ENCODE measurements at places on chromosomes 4 and X. TPM values are rescaled to one million over a fixed set of nuclear protein-coding genes. Genes with fewer than 3 reads are reported as not detected.
A peak's percentile ranks its signal among the peaks of the same experiment; 100 is the strongest.

Gene DIAPH2
- 8.1 TPM for total RNA-seq

GRCh38 chrX:150762258-150763165 is 69.3 kb downstream of the MTMR1 start:
- H3K36me3 ChIP-seq, result no peaks in the 10 kb centered on the region
- no peak for DNase-seq
- no peaks in the 10 kb centered on the region for H3K27me3 ChIP-seq
- H3K4me1 ChIP-seq, result no peaks in the 10 kb centered on the region
- no peak overlapping the region for H3K27ac ChIP-seq

Gene ADH6
- not detected for total RNA-seq

GRCh38 chr4:6548201-6548881 is 26.6 kb upstream of the MAN2B2 start:
- peaks cover 19% of the 10 kb centered on the region for H3K27me3 ChIP-seq
- DNase-seq, result no peak
- H3K4me3 ChIP-seq, result no peak overlapping the region
- peaks cover 3% of the 10 kb centered on the region for H3K36me3 ChIP-seq

GRCh38 chrX:47080215-47080914 is 2.1 kb downstream of the RGN start:
- H3K4me3 ChIP-seq, result no peak overlapping the region
- H3K27me3 ChIP-seq, result no peaks in the 10 kb centered on the region
- DNase-seq, result no peak
- no peaks in the 10 kb centered on the region for H3K36me3 ChIP-seq
- no peaks in the 10 kb centered on the region for H3K4me1 ChIP-seq

DNA sequence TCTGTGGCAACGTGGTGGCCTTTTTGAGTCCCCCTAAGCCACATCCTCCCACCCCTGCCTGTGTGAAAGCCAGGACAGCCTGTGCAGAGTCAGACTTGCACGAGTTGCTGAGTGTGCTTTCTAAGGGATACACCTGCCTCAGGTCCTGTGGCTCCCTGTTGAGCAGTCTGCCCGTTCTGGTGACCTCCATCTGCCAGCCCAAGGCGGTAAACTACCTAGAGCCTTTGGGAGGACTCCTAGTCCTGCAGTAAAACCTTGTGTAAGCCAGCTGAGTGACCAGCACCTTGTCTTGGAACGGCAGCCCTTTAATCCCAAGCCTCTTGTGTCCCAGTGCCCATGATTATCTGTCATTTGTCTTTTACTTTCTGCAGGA is 69.3 kb downstream of the NBDY start:
- H3K27me3 ChIP-seq, result no peaks in the 10 kb centered on the region
- no peak overlapping the region for H3K27ac ChIP-seq
- peaks cover 44% of the 10 kb centered on the region for H3K4me1 ChIP-seq
- peaks cover 6% of the 10 kb centered on the region for H3K36me3 ChIP-seq
- DNase-seq, result peak; percentile 44

DNA sequence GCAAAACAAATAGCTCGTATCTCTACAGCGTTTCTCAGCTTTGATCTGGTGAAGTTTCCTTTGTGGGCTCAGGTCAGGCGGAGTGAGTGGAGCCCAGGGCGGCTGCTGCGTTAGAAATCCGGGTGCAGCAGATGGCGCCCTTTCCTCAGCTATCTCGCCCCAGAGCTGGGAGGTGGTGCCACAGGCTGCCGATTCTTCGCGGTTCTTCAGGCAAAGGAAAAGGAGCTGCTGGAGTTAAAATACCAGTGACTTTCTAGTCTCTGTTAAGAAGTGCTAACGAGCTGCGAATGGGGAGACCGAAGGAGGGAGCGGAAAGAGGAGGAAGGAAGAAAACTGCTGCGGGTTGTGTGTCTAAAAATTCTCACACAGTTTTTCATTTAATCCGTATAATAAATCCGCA is 114.6 kb downstream of the CPE start:
- H3K27me3 ChIP-seq, result peaks cover 24% of the 10 kb centered on the region
- H3K27ac ChIP-seq, result no peak overlapping the region
- peak overlapping the region; percentile 40 for H3K4me3 ChIP-seq
- no peaks in the 10 kb centered on the region for H3K36me3 ChIP-seq
- peaks cover 3% of the 10 kb centered on the region for H3K4me1 ChIP-seq
- DNase-seq, result peak; percentile 80

Gene SPANXD
- not detected for total RNA-seq

- H3K27me3 ChIP-seq, result no peaks in the 10 kb centered on the region
- no peak overlapping the region for H3K4me3 ChIP-seq
- DNase-seq, result peak; percentile 65
- H3K36me3 ChIP-seq, result no peaks in the 10 kb centered on the region
- no peak overlapping the region for H3K27ac ChIP-seq
Measured at GRCh38 chrX:70033348-70034051, 16.2 kb downstream of the AWAT2 start.

- H3K4me1 ChIP-seq, result no peaks in the 10 kb centered on the region
- H3K36me3 ChIP-seq, result no peaks in the 10 kb centered on the region
- no peak overlapping the region for H3K27ac ChIP-seq
- no peaks in the 10 kb centered on the region for H3K27me3 ChIP-seq
- no peak overlapping the region for H3K4me3 ChIP-seq
Measured at GRCh38 chrX:132594129-132594528, 105.3 kb upstream of the MBNL3 start.

Data from activated CD8-positive, alpha-beta T cell treated with anti-CD3 and anti-CD28 coated beads for 36 hours (primary cell).